ENCODE measurements at places on chromosomes 16 and 17.

DNA sequence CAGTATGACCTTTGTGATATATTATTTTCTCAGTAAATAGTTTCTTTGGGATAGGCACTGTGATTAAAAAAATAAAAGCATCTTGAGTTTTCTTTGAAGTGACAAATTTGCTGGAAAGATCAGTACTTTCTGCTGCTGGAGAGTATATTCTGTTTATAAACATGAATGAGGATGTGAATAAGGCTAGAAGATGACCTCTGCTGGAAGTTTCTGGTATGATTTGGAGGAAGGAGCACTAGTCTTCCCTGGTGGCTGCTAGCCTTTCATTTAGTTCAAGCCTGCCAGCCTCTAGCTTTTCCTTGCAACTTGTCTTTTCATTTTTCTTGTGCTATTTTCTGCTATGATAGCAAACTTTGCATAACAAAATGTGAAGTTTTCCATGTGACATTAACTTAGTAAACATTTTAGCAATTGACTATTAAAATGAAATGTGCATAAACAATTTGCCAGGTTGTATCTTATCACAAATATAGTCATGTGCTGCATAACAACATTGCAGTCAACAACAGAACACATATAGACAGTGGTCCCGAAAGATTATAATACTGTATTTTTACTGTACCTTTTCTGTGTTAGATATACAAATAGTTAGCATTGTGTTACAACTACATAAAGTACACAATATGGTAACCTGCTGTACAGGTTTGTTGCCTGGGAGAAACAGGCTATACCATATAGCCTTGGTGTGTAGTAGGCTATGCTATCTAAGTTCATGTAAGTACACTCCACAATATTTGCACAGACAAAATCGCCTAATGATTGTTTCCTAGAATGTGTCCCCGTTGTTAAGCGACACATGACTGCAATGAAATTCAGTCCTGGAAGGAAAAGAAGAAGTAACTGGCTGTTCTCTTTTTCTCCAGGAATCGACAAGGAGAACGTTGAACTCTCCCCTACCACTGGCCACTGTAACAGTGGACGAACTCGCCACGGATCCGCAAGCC, 18.1 kb upstream of the RAB11FIP4 start:
- H3K27me3 ChIP-seq, result no peaks in the 10 kb centered on the region
- DNase-seq, result peak; percentile 39
- H3K4me3 ChIP-seq, result no peak overlapping the region

GRCh38 chr16:87380881-87381280, 2.7 kb downstream of the FBXO31 start:
- no peak for DNase-seq
- H3K27ac ChIP-seq, result peak overlapping the region; percentile 92
- peak overlapping the region; percentile 85 for H3K4me3 ChIP-seq
- peaks cover 62% of the 10 kb centered on the region for H3K4me1 ChIP-seq
- no peaks in the 10 kb centered on the region for H3K27me3 ChIP-seq

DNA sequence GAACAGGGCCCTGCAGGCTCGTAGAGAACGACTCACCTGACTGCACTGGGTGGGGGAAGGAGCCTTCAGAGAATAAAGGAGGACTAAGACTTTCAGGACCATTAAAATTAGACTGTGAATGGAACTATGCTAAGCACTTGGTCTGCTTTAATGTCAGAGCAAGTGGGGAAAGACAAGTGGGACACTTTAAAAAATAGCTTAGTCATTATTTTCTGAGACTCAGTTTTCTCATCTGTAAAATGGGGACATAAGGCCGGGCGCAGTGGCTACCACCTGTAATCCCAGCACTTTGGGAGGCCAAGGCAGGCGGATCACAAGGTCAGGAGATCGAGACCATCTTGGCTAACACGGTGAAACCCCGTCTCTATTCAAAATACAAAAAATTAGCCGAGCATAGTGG, 19.3 kb upstream of the BCO1 start:
- DNase-seq, result no peak
- no peaks in the 10 kb centered on the region for H3K4me1 ChIP-seq
- H3K4me3 ChIP-seq, result no peak overlapping the region
- no peaks in the 10 kb centered on the region for H3K36me3 ChIP-seq

DNA sequence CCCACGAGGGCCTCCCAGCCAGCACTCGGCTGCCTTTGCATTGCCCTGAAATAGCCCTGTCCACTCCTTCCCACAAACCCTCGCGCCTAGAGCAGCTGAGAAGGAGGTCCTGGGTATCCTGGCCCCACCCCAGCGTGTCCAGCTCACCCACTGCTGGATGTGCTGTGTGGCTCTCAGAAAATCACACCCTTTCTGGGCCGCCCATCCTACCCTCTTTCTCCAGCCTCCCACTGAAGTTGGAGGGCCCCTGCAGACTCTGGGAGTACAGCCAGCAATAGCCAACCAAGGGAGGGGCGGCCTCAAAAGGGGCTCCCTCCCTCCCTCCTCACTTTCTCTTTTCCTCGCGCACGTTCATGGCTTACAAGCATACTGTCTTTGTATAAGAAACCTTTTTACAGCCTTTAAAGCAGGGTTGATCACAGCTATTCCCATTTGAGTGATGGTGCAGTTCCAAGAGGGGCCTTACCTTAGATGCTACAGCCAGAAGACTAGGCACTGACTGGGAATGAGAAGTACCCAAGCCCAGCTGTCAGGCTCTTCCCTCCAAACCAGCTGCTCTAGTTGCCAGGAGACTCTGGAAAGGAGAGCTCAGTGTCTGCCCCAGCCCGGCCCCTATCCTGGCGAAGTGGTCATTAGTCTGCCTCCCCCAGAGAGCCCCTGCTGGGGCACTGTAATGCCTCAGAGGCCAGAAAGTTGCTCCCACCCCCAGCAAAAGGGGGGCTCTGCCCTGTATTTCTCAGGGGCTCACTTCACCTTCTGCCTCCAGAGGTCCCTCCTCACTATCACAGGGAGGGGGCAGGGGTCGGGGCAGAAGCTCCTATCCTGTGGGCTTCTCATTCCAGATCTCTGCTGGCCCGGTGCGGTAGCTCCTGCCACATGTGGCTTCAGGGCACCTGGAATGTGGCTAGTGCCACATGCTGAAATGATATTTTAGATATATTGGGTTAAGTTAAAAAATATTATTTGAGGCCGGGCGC, 38.1 kb downstream of the DCAKD start:
- peaks cover 14% of the 10 kb centered on the region for H3K27me3 ChIP-seq
- H3K4me3 ChIP-seq, result no peak overlapping the region
- H3K27ac ChIP-seq, result no peak overlapping the region
- H3K4me1 ChIP-seq, result peaks cover 1% of the 10 kb centered on the region
- DNase-seq, result no peak
- no peaks in the 10 kb centered on the region for H3K36me3 ChIP-seq

GRCh38 chr17:77101521-77102410, 39.0 kb upstream of the SEC14L1 start:
- no peak for DNase-seq
- H3K27me3 ChIP-seq, result no peaks in the 10 kb centered on the region
- peaks cover 19% of the 10 kb centered on the region for H3K36me3 ChIP-seq
- H3K4me1 ChIP-seq, result peaks cover 41% of the 10 kb centered on the region
- no peak overlapping the region for H3K4me3 ChIP-seq

GRCh38 chr16:78830599-78830998, 731.1 kb downstream of the WWOX start:
- H3K4me3 ChIP-seq, result no peak overlapping the region
- H3K4me1 ChIP-seq, result no peaks in the 10 kb centered on the region
- no peak overlapping the region for H3K27ac ChIP-seq
- no peaks in the 10 kb centered on the region for H3K27me3 ChIP-seq

DNA sequence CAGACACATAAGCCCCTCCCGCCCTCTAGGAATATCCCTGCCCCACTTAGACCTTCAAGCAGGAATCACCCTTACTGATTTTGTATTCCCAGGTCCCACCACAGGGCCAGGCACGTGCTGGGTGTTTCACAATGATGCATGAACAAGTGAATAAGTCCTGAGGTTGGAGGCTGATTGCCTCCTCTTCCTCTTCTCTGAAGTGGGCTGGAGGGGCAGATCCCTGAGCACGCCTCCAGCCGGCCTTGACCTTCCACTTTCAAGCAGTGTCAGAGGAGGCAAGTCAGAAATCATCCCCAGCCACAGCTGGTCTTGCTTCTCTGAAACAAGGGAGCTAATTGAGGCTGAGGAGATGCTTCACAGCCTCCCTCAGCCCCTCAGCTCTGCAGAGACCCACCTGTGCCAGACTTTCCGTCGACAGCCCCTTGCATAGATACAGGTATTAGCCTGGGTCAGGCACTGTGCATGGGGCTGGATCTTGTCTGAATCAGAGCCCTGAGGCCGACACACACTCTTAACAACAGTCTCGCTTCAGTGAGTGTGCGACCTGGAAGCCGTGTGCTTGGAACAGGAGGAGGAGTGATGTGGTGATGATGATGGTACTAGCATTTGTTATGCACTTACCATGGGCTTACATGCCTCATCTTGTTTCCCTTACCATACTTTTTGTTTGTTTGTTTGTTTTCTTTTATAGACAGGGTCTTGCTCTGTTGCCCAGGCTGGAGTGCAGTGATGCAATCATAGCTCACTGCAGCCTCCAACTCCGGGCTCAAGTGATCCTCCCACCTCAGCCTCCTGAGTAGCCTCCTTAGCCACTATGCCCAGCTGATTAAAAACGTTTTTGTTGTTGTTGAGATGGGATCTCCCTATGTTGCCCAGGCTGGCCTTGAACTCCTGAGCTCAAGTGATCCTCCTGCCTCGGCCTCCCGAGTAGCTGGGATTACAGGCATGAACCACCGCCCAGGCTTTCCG, 15.0 kb downstream of the MRM1 start:
- no peak for DNase-seq
- H3K27me3 ChIP-seq, result peaks cover 6% of the 10 kb centered on the region
- no peaks in the 10 kb centered on the region for H3K36me3 ChIP-seq
- no peak overlapping the region for H3K27ac ChIP-seq

- no peak for DNase-seq
- H3K4me3 ChIP-seq, result no peak overlapping the region
- no peaks in the 10 kb centered on the region for H3K27me3 ChIP-seq
- H3K4me1 ChIP-seq, result no peaks in the 10 kb centered on the region
These were observed 5.6 kb downstream of the TMEM238L start for GRCh38 chr17:10798332-10798749.

GRCh38 chr16:83143788-83144187, 517.0 kb downstream of the CDH13 start:
- no peaks in the 10 kb centered on the region for H3K27me3 ChIP-seq
- no peak overlapping the region for H3K4me3 ChIP-seq
